ENCODE measurements at places on chromosomes 3 and 15.

DNA sequence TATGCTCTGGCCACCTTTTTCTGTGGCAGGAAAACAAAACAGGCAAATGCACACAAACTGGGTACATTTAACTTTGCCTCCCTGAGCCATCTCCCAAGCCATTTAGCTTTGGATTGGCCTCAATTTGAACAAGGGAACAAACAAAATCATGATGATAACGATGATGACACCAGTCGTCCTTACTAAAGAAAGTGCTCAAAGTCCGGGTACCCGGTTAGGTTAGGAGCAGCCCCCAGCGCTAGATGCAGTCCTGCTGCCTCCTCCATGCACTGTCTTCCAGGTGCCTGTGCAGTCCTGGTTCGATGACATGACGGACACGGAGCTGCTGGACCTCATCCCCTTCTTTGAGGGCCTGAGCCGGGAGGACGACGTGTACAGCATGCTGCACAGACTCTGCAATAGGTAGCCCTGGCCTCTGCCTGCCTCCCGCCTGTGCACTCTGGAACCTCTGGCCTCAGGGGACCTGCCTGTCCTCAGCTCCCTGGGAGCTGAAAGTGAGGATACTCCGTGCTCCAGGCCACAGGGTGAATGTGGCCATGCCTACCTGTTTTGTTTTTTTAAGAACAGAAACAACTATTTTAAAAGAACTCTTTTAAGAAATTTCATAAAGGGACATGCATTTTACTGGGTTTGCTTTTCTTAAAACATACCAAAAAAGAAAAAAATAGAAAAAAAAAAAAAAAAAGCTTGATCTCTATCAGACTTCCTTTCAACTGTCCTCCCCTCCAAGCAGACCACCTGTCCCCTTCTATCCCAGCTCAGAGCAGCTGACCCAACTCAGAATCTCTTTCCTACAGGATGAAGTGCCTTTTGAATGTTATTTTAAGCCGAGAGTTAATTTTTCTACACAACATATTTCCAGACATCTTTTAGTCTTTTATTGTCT, 9.9 kb upstream of the VILL start:
- DNase-seq = no peak

GRCh38 chr3:56593455-56594158, 36.6 kb downstream of the CCDC66 start:
- no peak for DNase-seq

DNA sequence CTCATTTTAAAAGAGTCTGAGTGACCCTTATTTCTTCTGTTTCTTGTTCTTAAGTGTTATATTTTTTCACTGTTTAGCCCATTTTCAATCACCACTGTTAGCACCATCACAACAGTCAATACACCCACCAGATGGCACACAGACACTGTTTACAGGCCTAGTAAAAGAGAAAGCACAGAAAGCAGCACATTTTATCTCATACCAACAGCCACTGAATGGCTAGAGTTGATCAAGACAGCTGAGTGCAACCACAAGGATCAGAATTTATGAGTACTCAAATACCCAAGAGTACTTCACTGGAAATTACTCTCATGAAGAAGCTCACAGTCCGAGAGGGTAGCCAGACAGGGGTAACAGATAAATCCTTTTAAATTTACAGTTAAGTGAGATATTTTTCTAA, 127.0 kb downstream of the TFDP2 start:
- no peak for DNase-seq

GRCh38 chr3:133611534-133611933, 38.0 kb downstream of the CDV3 start:
- DNase-seq = no peak

- no peak for DNase-seq
Measured at GRCh38 chr3:94248042-94248441, 185.2 kb downstream of the NSUN3 start.

GRCh38 chr3:39361252-39361927, 21.8 kb upstream of the SLC25A38 start:
- no peak for DNase-seq

DNA sequence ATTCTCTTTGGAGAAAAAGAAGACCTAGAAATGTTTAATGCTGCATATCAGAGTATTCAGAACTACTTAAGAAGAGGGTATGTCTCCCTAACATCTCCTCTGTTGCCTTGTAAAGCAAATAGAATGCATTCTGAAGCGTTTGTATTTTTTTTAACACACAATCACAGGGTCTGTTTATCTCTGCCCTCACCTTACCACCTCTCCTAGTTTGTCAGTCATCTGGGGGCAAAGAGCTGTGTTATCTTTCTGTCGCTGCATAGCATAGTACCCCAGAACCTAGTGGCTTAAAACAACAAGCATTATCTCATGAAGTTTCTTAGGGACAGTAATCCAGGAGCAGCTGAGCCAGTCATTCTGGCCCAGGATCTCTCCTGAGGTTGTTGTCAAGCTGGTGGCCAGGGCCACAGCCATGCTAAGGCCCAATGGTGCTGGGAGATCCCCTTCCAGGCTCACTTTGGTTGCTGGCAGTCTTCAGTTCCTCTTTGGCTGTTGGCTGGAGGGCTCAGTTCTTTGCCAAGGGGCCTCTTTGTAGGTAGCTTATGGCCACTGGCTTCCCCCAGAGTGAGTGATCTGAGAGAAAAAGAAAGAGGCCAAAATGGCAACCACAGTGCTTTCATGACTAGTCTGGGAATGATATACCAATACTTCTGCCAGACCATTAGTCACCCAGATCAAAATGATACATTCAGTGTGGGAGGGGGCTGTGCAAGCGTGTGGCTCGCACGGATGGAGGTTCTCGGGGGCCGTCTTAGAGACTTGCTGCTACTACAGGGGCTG, 17.8 kb downstream of the EDEM1 start:
- peak; percentile 90 for DNase-seq

DNA sequence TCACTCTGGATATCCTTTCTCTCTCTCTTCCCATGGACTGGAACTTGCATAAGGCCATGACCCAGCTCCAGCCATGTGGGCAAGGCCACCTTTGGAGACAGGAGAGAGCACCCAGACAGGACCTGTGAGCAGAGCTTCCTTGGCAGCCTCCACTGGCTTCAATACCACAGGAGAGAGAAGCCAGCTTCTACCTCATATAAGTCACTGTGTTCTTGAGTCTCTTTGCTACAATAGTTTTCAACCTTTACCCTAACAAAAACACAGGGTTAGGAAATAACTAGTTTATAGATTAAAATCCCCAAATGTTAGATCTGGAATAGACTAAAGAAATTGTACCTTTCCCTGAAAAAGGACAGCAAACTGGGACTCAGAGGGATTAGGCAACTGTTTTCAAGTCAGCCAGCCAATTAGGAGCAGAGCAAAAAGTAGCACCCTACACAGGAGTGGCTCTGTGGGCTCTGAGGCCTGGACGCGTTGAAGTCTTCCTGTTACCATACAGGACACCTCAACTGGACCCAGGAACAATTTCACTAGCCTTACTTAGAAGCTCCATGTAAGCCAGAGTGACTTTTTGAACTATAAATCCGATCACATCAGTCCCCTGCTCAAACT, 211.5 kb upstream of the ICE2 start:
- no peak for DNase-seq

- no peak for DNase-seq
Measured at GRCh38 chr15:62067448-62068044, 769 bp downstream of the C2CD4A start.
